ENCODE measurements at places on chromosomes 1 and 21.
A peak's percentile ranks its signal among the peaks of the same experiment; 100 is the strongest.

- peak; percentile 18 for DNase-seq
These were observed 62.9 kb downstream of the TEX35 start for GRCh38 chr1:178575611-178576361.

GRCh38 chr1:116164604-116165368 lies 53.6 kb downstream of the MAB21L3 start:
- no peak for DNase-seq

DNA sequence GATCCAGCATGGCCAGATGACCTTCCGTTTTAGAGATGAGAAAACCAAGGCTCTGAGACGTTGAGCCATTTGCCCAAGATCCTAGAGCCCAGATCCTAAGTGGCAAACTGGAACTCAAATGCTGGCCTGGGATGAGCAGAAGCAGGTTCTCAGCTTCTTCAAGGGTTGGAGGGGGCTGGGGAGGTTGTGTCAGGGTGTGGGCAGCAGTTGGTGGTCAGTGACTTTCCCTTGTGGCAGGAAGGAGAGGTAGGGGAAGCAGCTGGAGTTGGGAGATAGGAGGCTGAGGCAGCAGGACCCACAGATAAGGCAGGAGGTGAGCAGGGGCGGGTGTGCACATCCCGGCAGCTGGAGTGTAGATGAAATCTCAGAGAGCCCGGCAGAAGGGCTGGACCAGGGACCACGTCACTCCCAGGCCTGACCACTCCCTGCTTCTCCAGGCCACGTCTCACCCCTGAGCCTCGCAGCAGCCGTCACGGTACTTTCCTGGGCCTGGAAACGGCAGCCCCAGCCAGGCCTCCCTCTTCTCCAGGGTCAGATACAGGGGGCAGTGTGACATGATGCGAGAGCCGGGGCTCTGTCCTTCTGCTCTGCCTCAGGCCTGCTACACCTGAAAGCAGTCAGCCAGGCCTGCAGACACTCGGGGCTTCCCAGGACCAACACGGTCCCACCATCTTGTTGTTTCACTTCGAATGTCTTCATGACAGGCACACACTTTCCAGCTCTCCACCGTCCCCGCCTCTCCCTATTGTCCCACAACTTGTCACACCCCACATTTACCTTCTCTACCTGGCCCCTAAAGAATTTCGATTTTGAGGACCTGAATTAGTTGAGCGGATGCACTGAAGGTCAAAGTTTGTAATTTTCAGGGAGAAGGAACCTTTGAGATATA lies 11.5 kb upstream of the LAPTM5 start:
- DNase-seq = no peak

- DNase-seq = no peak
These were observed at the start of gene CRYBG2 for GRCh38 chr1:26353976-26354820. Gene CRYBG2 (minus strand): TSS chr1:26354130. CDS start chr1:26346657, 7,473 bp downstream.

GRCh38 chr1:170309389-170310013 lies 163.7 kb downstream of the NTMT2 start:
- DNase-seq = no peak

GRCh38 chr1:54317084-54317483 lies 89.1 kb downstream of the SSBP3 start:
- DNase-seq = no peak

DNA sequence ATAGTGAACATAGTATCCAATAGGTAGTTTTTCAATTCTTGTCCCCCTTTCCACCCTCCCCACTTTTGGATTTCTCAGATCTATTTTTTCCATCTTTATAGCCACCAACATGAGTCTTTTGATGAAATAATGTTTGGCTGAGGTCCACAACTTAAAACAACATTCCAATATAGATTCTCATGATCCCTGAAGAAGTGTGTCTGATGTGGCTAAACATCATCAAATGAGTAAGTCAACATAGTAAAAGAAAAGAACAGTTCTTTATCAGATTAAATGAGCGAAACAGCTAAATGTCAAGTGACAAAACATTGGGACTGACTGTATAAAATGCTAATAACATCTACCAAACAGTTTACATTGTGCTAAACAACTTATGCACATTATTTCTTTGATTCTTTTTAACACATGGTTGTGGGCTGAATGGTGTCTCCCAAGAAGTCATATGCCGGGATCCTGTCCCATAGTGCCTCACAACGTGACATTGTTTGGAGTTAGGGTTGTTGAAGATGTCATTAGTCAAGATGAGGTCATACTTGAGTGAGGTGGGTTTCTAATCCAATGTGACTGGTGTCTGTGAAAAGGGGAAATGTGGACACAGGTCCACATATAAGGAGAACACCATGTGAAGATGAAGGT lies 453.6 kb downstream of the LTN1 start:
- no peak for DNase-seq

GRCh38 chr1:236645016-236645680 lies 40.8 kb upstream of the HEATR1 start:
- DNase-seq = no peak

GRCh38 chr1:178438432-178438831 lies 58.3 kb downstream of the CLEC20A start:
- DNase-seq = no peak

GRCh38 chr1:29700491-29700890 lies 464.2 kb downstream of the PTPRU start:
- no peak for DNase-seq
